ENCODE measurements at places on chromosomes 1 and 21. TPM values are rescaled to one million over a fixed set of nuclear protein-coding genes. Genes with fewer than 3 reads are reported as not detected.
A peak's percentile ranks its signal among the peaks of the same experiment; 100 is the strongest.

DNA sequence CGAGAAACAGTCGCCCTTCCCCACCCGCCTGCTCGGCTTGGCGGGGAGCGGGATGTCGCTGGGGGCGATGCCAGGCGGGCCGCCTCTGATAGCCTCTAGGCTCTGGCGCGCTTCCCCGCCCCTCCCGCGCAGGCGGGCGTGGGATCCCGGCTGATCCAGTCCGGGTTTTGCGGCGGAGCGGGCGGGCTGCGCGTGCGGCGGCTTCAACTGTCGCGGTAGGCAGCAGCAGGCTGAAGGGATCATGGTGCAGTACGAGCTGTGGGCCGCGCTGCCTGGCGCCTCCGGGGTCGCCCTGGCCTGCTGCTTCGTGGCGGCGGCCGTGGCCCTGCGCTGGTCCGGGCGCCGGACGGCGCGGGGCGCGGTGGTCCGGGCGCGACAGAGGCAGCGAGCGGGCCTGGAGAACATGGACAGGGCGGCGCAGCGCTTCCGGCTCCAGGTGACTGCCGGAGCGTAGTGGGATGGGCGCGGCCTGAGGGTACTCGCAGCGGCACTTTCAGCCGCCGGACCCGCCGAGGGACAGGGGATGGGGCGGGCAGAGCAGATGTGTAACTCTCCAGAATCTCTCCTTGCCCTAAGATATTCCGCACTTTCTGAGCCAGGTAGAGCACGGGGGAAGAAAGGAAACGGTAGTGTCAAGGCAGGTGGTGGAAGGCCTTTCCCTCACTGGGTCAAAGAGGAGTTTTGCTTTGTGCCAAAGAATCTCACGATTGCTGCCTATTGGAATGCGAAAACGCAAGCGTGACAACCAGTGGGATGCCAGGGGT, at the start of gene FAAH:
Gene FAAH, plus strand, starts transcription at position 210 of the 764 bp plus-strand sequence. Its CDS starts 32 bp downstream, at position 242.
- DNase-seq: peak; percentile 77

SPATA17 gene
- 0.61 TPM for total RNA-seq

GRCh38 chr1:86305731-86306130, 90.4 kb downstream of the ODF2L start:
- no peak for DNase-seq

CTSK gene
- 14.3 TPM for total RNA-seq

GRCh38 chr1:43405219-43405875, 15.6 kb downstream of the SZT2 start:
- DNase-seq: no peak

GRCh38 chr1:34869760-34870159, 10.2 kb upstream of the SMIM12 start:
- DNase-seq: no peak

SETD4 gene
- 29.3 TPM for total RNA-seq

TRIM17 gene
- 0.72 TPM for total RNA-seq

- DNase-seq: no peak
These were observed 25.8 kb upstream of the CAPZB start for GRCh38 chr1:19511116-19511515.

- DNase-seq: no peak
These were observed 129.3 kb upstream of the GORAB start for GRCh38 chr1:170402476-170403311.

DNA sequence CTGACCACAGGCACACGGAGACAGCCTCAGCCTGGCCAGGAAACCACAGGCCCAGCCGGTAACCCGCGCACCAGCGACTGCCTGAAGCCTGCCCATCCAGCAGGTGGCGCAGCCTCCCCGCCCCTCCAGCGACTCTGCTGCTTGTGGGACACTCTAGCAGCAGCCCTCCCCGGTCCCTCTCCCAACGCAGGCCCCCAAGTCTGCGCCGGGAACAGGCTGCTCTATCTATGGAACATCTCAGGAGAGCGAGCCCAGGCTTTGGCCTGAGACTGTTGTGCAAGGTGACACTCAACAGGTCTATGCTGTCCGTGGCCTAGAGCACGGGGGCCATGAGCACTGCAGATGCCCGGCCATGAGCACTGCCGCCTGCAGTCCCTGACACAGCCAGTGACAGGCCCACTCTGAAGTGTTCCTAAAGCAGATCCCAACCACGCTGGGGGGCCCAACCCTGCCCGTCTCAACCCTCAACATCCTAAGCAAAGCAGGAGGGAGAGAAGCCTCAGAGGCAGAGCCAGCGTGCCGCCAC, 28.4 kb downstream of the WDR4 start:
- DNase-seq: peak; percentile 41

DNA sequence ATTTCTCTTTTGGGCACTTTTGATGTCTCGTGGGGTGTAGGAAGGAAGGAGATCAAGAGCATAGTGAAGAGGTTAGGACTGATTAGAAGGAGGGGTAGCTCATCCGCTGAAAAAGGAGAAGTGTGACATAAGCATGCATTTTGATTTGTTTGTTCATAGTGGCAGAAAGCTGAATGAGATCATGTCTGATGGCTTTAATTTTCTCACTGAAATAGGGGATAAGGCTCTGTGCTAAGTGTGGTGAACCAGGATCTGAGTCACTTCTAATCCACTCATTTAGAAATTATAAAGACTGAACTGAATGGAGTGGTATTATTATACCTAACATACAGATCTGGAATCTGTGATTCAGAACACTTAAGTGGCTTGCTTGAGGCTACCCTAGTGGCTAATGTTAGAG, 344.5 kb downstream of the PDE4B start:
- peak; percentile 86 for DNase-seq

ETNK2 gene
- total RNA-seq: 8.3 TPM

IL19 gene
- total RNA-seq: not detected

GRCh38 chr1:92043621-92044020, 13.8 kb downstream of the EPHX4 start:
- no peak for DNase-seq

GRCh38 chr1:32801096-32801715, 16.0 kb downstream of the YARS1 start:
- DNase-seq: no peak

NHLH1 gene
- 0.55 TPM for total RNA-seq

- peak; percentile 34 for DNase-seq
These were observed 203.4 kb upstream of the UBE2U start for GRCh38 chr1:64000021-64000420.

GRCh38 chr1:18934205-18935000, 22.1 kb downstream of the IFFO2 start:
- DNase-seq: no peak

- no peak for DNase-seq
These were observed 109.7 kb upstream of the ACTRT2 start for GRCh38 chr1:2911421-2912178.

AADACL3 gene
- total RNA-seq: not detected

- DNase-seq: no peak
These were observed 30.1 kb downstream of the SZRD1 start for GRCh38 chr1:16397120-16397519.

OR2M3 gene
- 0.15 TPM for total RNA-seq

- no peak for DNase-seq
These were observed 366.3 kb upstream of the ESRRG start for GRCh38 chr1:217089361-217090014.

DNA sequence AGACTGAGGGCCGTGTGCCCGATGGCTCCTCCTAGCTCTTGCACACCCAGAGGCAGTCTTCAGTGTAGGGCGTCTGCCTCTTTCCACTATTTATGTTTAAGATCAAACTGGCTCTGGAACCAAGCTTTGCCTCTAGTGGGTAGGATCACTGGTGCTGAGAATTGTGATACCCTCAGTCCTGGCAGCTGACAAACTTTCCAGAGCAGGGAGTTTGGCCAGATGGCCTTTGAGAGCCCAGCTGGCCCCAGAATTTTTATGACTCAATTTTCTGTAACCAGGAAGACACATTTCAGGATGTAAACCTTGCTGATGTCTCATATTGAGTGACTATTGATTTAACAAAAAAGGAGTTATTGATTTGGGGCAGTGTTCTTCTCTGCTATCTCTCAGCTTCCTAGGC, 6.7 kb downstream of the COQ8A start:
- DNase-seq: no peak

DNA sequence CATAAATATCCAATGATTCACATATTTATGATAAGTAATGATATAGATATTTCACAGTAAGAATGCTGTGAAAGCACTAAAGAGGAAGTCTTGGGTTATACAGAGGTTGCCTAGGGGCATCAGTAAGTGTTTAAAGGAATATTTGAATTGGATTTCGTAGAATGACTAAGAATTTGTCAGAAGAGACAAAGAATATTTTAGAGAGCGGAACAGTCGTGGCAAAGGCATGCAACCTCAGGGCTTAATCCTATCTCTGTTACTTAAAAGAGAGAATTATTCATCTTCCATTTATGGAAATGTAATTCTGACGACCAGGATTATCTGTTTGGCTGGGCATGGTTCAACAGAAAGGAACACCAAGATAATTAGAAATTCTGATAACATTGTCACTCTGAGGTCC, 171.9 kb upstream of the NR5A2 start:
- peak; percentile 6 for DNase-seq

- DNase-seq: peak; percentile 50
These were observed 98.8 kb downstream of the ZFYVE9 start for GRCh38 chr1:52240592-52241210.

GRCh38 chr21:33021150-33021549, 4.6 kb upstream of the OLIG2 start:
- no peak for DNase-seq

DNA sequence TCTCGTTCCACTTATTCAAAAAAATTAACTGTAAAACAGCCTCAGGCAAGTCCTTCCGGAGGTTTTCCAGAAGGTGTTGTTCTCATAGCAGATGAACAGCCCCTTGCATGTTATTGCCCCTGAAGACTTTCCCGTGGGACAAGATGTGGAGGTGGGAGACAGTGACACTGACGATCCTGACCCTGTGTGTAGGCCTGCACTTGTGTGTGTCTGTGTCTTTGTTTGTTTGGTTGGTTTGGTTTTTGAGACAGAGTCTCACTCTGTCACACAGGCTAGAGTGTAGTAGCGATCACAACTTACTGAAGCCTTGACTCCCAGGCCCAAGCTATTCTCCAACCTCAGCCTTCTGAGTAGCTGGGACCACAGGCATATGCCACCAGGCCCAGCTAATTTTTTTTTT, 12.6 kb downstream of the ETV3L start:
- DNase-seq: no peak

DNA sequence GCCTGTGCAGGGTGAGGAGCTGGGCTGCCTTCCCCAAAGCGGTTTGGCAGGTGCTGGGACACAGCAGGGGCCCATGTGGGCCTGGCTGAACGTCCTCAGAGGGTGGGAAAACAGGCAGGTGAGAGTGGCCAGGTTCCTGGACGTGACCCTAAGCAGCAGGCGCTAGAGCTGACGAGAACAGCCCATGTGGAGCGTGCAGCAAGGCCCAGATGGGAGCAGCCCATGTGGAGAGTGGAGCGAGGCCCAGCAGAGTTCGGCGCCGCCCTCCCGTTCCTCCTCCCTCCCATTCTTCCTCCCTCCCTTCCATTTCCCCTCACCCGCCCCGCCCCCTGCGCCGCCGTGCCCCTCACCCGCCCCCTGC, 314.4 kb upstream of the VAMP3 start:
- no peak for DNase-seq

DNA sequence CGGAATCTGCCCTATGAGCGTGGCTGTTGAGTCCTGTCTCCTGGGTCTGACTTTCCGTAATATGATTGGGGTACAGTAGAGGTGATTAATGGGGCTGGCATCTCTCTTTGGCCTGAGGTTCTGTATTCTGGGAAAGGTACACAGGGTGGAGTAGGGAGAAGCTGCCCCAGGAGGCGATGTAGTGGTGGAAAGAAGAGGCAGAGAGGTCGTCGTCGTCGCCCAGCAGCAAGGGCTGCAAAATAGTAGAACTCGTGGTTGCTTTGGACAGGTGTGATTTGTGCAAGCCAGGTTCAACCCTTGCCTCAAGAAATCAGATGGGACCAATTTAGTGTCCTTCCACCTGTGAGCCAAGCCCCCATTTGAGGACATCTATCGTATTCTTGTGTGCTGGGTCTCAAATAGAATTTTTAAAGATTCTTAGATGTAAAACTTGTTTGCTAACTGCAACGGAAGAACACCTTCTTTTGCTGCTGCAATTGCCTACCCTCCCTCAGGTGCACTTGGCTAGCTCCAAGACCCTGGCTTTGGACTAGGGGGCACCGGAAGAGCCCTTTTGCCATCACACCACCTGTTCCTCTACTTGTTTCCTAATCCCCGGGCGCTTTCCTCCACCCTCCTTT, 1.3 kb upstream of the HMGN2 start:
- no peak for DNase-seq

DNA sequence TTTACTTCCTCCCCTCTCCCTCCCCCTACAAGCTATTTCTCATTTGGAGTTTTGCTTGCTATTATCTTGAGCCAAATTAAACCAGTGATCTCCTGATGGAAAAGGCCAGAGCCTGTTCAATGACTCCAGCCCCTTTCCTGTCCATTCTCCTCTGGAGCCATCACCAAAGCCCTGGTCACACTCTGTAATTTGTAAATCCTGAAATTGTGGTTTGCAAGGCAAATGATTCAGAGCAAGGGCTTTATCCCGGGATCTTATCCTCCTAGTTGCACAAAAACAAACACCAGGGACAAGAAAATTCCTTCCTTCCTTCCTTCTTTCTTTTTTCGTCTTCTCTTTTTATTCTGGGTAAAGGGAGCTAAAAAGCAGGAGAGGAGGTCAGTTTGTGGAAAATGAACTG, 366.1 kb upstream of the ST6GALNAC5 start:
- peak; percentile 5 for DNase-seq

TPTE gene
- not detected for total RNA-seq

DNA sequence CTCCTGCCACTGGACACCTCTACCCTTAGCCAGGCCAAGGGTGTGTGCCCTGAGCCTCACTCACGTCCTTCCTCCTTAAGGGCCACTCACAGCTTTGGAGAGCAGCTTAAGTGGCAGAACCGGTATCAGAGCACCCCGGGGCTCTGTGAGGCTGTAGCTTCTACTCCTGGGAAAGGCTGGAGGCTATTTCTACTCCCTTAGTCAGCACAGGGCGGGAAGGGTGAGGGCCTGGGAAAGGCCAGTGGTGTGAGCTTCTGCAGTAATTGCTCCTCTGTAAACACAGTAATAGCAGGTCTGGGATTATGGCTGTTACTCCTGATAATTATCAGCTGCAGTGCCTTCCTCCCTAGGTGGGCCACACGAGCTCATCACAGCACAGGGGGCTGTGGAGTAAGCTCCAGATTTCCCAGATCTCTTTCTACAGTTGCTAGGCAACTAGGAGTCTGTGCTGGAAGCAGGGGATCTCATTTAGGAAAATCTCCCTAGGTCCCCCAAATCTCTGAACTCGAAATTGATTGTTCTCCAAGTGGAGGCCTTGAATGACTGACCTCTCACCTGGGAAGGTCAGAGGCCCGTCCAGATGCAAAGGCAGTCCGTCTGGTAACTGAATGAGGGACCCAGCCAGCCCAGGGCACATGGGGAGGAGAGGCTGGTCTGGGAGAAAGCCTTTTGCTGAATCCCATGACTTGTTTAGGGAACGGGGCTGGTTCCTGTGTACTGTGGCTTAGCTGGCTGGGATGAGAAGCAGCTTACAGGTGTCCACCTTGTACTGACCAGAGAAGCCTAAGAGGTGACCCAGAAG, 29.3 kb downstream of the IER5 start:
- no peak for DNase-seq

GRCh38 chr1:16167331-16168143, 11.7 kb upstream of the EPHA2 start:
- peak; percentile 85 for DNase-seq

- DNase-seq: no peak
These were observed 5.2 kb downstream of the GJC2 start for GRCh38 chr1:228154670-228155571.

IGFN1 gene
- total RNA-seq: 1.2 TPM

- DNase-seq: no peak
These were observed 111.1 kb downstream of the CLEC20A start for GRCh38 chr1:178385662-178386061.

Measured in A673 (cell line).